Effector memory CD4-positive, alpha-beta T cell (primary cell): ENCODE measurements at places on chromosomes 6 and 20.
A peak's percentile ranks its signal among the peaks of the same experiment; 100 is the strongest.

GRCh38 chr6:25124216-25124715, 154.9 kb upstream of the CARMIL1 start:
- H3K4me1 ChIP-seq, result no peaks in the 10 kb centered on the region
- H3K4me3 ChIP-seq, result no peak overlapping the region
- DNase-seq, result no peak
- H3K27ac ChIP-seq, result no peak overlapping the region
- H3K27me3 ChIP-seq, result no peaks in the 10 kb centered on the region

DNA sequence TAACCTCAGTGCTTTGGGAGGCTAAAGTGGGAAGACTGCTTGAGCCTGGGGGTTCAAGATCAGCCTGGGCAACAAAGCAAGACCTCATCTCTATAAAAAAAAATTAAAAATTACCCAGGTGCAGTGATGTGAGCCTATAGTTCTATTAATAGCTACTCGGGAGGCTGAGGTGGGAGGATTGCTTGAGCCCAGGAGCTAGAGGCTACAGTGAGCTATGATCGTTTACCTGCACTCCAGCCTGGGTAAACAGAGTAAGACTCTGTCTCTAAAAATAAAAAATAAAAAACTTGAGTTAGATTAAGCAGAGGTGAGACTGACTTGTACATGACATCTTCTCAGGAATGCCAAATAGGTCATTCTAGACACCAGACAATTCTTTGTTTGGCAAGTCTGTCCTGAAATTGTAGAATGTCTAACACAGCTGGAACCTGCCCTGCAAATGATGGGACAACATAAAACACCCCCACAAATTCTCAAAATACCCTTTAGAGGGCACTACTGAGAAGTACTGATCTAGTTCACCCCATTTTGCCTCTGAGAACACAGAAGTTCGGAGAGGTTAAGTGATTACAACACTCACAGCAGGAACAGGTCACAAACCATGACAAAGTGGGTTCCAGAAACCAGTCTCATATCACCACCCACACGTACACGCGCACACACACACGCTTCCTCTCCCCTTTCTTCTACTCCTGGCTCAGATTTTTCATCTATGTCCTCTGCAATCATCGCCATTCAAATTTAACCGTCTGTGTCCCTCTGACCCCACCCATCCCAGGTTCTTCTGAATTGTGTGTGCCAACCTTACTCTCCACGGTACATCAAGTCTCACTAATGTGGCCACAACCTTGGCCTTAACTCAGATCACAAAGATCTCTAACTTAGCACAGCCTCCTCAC, 38.3 kb downstream of the ARHGAP18 start:
- H3K4me1 ChIP-seq, result peaks cover 8% of the 10 kb centered on the region
- peak overlapping the region; percentile 31 for H3K4me3 ChIP-seq
- no peaks in the 10 kb centered on the region for H3K36me3 ChIP-seq
- H3K27me3 ChIP-seq, result no peaks in the 10 kb centered on the region
- H3K27ac ChIP-seq, result peak overlapping the region; percentile 18
- DNase-seq, result peak; percentile 27

DNA sequence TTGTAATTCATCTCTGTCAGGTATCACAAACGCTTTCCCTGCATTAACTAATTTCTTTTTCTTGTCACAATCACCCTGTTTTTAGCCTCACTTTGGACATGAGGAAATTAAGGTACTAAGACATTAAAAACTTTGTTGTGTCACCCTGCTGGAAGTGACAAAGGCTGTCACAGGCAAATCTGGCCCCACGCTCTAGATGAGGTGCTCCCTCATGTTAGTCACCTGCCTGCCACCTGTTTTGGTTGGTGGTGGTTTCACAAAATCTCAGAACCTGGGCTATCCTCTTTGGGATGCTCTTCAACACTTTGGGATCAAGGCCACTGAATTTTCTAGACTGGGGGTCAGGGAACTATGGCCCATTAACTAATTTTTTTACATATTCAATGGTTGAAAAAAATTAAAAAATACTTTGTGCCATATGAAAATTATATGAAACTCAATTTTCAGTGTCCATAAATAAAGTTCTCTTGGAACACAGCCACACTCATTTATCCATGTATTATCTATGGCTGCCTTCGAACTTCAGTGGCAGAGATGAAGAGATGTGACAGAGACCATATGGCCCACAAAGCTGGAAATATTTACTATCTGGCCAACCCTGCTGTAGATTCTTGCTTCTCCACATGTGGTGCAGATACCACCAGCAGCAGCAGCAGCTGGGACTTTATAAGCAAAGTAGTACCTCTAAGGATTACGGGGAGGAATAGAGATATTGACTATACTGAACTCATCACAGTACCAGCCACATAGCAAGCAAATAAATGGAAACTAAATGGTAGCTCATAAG, 16.1 kb upstream of the TNFAIP3 start:
- no peaks in the 10 kb centered on the region for H3K36me3 ChIP-seq
- DNase-seq, result no peak
- no peak overlapping the region for H3K27ac ChIP-seq
- H3K4me1 ChIP-seq, result no peaks in the 10 kb centered on the region
- H3K27me3 ChIP-seq, result no peaks in the 10 kb centered on the region

- no peak overlapping the region for H3K4me3 ChIP-seq
- H3K4me1 ChIP-seq, result peaks cover 22% of the 10 kb centered on the region
- no peak for DNase-seq
- no peaks in the 10 kb centered on the region for H3K27me3 ChIP-seq
- peaks cover 11% of the 10 kb centered on the region for H3K36me3 ChIP-seq
Observed at GRCh38 chr6:43062818-43063217, 3.4 kb downstream of the KLC4 start.

GRCh38 chr6:10725716-10726115, 2.8 kb downstream of the TMEM14C start:
- H3K4me1 ChIP-seq, result peaks cover 6% of the 10 kb centered on the region
- no peaks in the 10 kb centered on the region for H3K27me3 ChIP-seq
- peaks cover 16% of the 10 kb centered on the region for H3K36me3 ChIP-seq
- DNase-seq, result no peak

GRCh38 chr6:39393075-39393474, 70.6 kb upstream of the KCNK16 start:
- H3K4me1 ChIP-seq, result no peaks in the 10 kb centered on the region
- no peak overlapping the region for H3K27ac ChIP-seq
- DNase-seq, result no peak

DNA sequence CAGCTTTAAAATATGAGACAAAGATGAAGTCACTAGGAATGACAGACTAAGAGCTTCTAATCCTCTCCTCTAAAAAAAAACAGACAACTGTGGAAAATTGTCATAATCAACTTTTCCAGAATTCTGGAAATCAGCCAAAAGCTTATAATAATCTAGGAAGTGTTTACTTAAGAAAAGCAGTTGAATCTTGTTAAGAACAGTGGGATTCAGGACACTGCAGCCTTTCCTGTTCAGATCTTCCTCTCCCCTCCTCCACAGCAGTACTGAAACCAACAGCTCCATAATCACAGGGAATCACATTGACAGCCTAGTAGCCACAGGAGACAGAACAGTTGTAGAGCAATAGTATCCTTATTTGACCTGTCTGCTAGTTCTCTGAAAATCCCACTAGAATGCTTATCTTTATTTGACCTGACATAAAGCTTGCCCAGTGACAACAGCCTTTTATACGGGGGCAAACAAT, 41.6 kb downstream of the IBTK start:
- no peak overlapping the region for H3K27ac ChIP-seq
- no peak for DNase-seq
- H3K27me3 ChIP-seq, result no peaks in the 10 kb centered on the region
- peaks cover 25% of the 10 kb centered on the region for H3K36me3 ChIP-seq
- no peaks in the 10 kb centered on the region for H3K4me1 ChIP-seq
- H3K4me3 ChIP-seq, result no peak overlapping the region

GRCh38 chr6:20319520-20320357, 81.9 kb upstream of the E2F3 start:
- H3K36me3 ChIP-seq, result no peaks in the 10 kb centered on the region
- peak; percentile 53 for DNase-seq
- H3K4me1 ChIP-seq, result peaks cover 6% of the 10 kb centered on the region
- H3K27me3 ChIP-seq, result no peaks in the 10 kb centered on the region
- H3K4me3 ChIP-seq, result peak overlapping the region; percentile 57

- no peaks in the 10 kb centered on the region for H3K36me3 ChIP-seq
- no peak overlapping the region for H3K4me3 ChIP-seq
- peaks cover 6% of the 10 kb centered on the region for H3K4me1 ChIP-seq
- no peaks in the 10 kb centered on the region for H3K27me3 ChIP-seq
- peak; percentile 33 for DNase-seq
Observed at GRCh38 chr6:44172731-44173500, 14.3 kb downstream of the CAPN11 start.

GRCh38 chr6:128379577-128379976, 140.8 kb downstream of the PTPRK start:
- H3K4me3 ChIP-seq, result no peak overlapping the region
- H3K4me1 ChIP-seq, result no peaks in the 10 kb centered on the region
- H3K27ac ChIP-seq, result no peak overlapping the region
- DNase-seq, result no peak

- no peaks in the 10 kb centered on the region for H3K27me3 ChIP-seq
- DNase-seq, result no peak
- H3K4me1 ChIP-seq, result no peaks in the 10 kb centered on the region
Observed at GRCh38 chr6:41519305-41519744, 26.9 kb upstream of the FOXP4 start.

DNA sequence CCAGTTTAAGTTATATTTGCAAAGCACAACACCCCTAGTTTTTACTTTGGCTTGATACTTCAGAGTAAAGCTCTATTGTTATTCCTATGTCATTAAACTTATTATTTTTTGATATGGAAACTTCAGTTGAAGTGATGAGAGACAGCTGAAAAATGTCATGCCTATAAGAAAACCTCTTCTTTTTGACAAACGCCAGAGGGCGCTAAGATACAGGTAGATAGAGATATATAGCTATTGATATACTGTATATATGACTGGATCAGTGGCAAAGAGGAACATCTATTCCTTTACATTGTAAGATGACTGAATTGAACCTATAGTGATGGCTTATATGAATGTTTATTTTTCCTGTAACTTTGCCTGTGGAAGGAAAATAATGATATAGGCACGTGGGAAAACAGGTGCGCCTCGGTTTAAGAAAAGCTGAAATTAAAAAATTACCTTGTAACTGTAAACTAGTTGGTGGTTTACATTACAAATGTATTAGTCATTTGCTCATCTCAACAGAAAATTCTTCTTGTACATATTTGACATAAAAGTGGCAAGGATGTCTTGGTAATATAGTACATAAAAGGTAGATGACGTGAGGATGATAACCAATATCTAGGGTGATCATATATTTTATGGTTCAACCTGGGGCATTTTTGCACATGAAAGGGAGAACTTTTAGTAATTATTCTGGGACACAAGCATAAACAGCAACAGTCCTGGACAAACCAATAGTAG, 74.1 kb downstream of the LAMA4 start:
- H3K4me3 ChIP-seq, result no peak overlapping the region
- H3K4me1 ChIP-seq, result no peaks in the 10 kb centered on the region
- H3K27ac ChIP-seq, result no peak overlapping the region
- H3K27me3 ChIP-seq, result no peaks in the 10 kb centered on the region
- no peaks in the 10 kb centered on the region for H3K36me3 ChIP-seq

DNA sequence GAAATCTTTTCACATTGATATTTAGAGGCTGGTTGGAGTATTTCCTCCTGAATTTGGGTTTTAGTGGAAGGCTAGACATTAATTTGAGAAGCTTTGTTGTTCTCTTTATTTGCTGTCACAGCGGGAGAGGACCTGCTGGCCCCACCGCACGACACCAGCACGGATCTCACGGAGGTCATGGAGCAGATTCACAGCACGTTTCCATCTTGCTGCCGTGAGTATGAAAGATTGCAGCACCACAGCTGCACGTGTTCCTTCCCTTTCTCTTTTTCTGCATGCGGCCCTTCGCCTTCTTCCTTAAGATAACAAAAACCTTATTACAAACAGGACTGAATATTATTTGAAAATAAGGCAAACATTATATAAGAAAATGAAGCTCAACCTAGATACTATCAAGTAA, 555.5 kb downstream of the UTRN start:
- no peaks in the 10 kb centered on the region for H3K27me3 ChIP-seq
- no peak overlapping the region for H3K27ac ChIP-seq
- no peak overlapping the region for H3K4me3 ChIP-seq
- no peak for DNase-seq
- no peaks in the 10 kb centered on the region for H3K4me1 ChIP-seq
